Hematopoietic multipotent progenitor cell (in vitro differentiated cells): ENCODE measurements at places on chromosomes 13 and 19.

DNA sequence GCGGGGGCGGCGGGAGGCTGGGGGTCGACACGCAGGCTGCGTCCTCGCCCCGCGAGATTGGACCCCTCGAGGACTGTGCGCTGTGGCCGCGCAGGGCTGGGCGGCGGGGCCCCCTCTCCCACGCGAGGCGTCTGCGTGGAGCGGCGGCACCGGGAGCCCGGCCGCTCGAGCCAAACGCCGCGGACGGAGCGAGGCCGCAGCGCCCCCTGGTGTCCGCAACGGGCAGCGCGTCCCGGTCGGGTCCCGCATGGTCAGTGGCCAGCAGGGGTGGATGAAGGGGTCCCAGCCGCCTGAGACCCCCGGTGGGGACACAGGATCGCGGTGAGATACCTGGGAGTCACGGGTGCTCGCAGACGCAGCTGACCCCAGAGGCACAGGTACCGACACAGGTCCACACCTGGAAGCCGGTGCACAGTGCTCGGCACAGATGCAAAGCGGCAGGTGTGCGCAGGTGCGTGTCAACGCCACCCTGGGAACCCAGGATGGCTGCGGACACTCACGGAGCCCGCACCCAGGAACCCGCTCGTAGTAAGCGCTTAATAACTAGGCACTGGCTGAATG is 2.1 kb upstream of the CIRBP start:
- DNase-seq = peak; percentile 73

DNA sequence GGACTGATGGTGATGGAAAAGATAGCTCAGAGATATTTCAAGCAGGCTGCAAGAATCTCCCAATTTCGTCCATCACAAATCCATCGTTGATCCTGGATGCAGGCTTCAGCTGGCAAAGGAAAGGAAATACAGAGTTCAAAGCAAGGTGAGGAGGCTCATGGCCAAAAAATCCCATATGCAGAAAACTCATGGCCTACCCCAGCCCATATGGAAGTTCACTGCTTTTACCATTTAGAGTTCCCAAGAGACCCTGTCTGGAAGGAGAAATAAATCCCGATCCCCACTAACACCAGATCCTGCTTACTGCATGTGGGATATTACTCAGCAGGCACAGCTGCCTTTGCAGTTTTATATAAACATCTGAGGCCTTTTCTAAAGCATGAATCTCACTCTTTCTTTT is 412.9 kb upstream of the SPRY2 start:
- DNase-seq = no peak

DNA sequence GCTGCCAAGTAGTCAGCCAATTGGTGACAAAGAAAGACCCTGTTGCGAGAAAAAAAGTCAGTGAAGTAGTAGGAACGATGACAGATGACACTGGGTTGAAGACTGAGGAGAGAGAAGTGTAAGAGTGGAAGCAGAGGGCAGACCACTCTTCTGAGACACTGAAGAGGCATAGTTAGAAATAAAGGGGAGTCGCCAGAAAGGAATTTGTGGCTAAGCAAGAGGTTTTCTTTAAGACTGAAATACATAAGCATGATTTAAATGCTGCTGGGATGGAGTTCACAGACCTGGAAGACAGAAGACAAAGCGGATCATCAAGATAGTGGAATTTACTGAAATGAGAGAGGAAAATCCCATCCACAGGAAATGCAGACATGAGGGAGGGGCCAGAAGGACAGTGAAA is 56.2 kb upstream of the USPL1 start:
- DNase-seq = no peak

- no peak for DNase-seq
These were observed 70.4 kb downstream of the TSHZ3 start for GRCh38 chr19:31278555-31279435.

DNA sequence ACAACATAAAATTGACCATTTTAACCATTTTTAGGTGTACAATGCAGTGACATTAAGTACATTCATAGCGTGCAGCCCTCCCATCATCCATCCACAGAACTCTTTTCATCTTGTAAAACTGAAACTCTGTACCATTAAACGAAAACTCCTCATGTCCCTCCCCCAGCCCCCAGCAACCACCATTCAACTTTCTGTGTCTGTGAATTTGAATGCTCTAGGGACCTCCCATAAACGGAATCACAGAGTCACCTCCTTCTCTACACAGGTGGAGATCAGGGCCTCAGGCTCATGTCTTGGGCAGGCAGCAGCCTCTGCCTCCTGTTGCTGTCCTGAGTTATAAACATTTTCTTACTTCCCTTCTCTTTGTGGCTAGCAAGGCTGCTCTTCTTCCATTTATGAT is 7.3 kb upstream of the CCNE1 start:
- no peak for DNase-seq

DNA sequence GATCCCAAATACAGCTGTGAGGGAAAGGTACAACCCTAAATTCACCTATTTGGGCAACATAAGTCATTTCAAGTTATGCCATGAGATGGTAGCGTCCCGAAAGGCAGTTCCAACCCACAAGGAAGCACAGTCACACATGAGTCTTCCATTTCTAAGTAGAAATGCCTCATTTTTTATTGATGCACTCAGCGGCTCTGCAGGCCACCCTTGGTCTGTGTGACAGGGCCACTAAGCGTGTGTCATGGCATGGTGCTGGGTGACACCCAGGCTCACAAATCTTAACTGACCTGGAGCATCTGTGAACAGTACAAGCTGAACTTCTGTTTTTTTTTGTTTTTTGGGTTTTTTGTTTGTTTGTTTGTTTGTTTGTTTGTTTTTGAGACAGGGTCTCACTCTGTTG is 15.1 kb downstream of the RAB20 start:
- DNase-seq = no peak

DNA sequence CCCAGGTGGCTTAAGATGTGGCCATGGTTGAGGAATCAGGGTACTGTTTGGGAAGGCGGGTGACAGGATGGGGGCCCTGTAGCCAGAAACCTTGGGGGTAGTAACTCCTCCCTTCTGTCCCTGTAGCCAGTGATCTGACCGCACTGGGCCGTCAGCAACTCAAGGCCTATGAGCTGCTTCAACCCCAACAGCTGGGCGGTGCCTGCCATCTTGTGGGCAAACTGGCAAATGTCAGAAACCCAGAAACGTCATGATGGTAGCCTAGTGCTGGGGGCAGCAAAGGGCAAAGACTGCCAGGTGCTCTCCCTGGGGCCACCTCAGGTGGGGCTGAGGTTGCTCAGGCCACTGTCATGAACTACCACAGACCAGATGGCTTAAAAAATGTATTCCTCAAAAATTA is 3.5 kb downstream of the COPE start:
- peak; percentile 68 for DNase-seq

GRCh38 chr19:49059053-49059452 is 1.5 kb upstream of the CGB7 start:
- no peak for DNase-seq

DNA sequence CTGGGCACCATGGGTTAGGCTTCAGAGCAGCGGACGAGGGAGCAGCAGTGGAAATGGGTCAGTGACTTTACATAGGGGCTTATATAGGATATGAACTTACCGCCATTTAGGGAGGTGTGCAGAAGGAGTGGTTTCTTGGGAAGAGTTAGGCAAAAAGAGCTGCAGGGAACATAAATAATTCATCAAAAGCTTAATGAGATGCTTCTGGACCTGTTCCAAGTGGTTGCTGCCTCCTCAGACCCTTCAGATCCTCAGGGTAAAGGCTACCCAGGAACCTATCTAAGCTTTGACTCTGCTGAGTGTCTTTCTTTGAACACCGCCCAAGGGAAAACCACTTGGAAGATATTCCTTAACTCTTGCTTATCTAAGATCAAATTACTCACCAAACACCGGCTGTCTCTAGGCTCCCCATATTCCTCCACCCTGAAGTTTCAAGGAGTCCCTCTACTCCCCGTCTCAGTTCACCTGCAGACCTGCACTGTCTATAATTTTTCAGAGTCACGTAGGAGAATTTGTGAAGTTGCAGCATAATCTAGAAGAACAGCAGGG is at the start of gene IGFL4:
Gene IGFL4, minus strand, starts transcription at position 51 of the 549 bp plus-strand sequence. Its CDS starts 40 bp downstream, at position 11.
- no peak for DNase-seq

DNA sequence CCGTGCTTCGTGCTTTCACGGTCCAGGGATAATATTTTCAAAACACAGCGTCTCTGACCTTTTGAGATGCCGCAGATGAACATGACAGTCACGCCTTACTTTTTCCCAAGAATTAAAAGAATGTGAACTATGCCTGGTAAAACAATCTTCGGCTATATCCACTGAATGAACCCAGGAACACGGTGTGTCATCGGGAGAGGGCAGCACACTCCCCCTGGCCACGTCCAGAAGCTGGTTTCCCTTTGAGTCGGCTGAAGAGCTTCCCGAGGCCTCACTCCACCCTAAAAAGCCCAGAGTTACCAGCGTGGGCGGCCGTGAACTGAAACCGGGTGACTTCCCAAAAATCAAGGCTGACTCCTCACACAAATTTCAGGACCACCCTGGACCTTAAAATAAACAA is 22.9 kb upstream of the SHISA2 start:
- DNase-seq = no peak

DNA sequence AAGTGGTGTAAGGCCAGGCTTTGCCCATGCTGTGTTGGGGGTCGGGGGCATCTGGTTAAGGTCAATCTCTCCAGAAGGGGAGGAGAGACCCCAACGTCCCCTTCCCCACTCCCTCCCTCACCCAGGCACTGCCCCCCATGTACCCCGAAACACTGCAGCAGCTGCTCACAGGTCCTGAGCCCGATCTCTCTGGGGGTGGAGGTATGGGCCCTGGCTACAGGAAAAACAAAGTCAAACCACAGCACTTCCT is 10.2 kb downstream of the CAPN12 start:
- no peak for DNase-seq

DNA sequence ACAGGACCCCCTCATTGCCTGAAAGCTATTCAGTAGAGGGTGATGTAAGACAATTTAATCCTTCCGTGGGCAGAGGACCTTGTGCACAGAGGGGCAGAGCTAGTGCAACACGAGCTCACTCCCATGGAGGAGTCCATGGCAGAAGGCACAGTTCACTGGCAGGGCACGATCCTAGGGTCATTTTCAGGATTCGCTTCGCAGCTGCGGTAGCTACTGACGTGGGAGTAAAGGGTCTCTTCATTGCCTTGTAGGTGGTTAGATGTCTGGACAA is 207.8 kb downstream of the FOXO1 start:
- no peak for DNase-seq

- no peak for DNase-seq
These were observed 8.8 kb upstream of the GIPR start for GRCh38 chr19:45659096-45659729.

DNA sequence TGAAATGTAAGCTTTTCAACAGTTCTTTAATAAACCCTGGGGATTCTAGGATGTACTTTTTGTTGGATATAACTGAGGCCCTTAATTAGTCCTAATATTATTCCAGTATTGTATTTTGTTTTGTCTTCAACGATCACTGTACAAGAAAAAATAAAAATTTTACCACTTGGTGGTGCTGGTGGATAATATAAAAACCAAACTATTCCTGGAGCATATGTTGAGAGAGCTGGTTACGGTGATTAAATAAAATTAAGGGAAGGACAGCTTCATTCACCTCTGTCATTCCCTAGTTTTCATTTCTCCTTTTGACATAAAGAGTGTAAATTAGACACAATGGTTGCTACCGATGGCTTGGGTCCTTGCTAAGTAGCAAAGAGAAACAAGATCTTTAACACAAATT is 598.6 kb upstream of the PCDH20 start:
- DNase-seq = no peak

GRCh38 chr19:30565636-30566035 is 193.5 kb downstream of the ZNF536 start:
- no peak for DNase-seq

- no peak for DNase-seq
These were observed 176.2 kb downstream of the FOXO1 start for GRCh38 chr13:40490086-40490758.

DNA sequence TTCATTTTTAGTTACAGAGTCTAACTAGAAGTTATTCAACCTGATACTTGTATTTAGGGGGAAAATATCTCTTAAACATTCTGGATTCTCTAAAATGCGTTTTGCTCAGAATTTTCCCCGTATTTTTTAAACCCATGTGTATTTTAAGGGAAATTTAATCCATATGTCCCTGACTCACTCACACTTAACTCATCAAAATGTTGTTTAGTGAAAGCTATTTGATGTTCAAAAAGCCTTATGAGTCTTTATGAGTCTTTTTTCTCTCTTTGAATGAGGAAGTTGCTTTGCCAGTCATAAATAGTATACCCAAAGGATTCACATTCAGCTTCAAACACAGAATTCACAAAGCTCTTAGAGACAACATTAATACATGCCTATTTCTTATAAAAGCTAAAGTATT is 16.4 kb downstream of the MAB21L1 start:
- DNase-seq = no peak

DNA sequence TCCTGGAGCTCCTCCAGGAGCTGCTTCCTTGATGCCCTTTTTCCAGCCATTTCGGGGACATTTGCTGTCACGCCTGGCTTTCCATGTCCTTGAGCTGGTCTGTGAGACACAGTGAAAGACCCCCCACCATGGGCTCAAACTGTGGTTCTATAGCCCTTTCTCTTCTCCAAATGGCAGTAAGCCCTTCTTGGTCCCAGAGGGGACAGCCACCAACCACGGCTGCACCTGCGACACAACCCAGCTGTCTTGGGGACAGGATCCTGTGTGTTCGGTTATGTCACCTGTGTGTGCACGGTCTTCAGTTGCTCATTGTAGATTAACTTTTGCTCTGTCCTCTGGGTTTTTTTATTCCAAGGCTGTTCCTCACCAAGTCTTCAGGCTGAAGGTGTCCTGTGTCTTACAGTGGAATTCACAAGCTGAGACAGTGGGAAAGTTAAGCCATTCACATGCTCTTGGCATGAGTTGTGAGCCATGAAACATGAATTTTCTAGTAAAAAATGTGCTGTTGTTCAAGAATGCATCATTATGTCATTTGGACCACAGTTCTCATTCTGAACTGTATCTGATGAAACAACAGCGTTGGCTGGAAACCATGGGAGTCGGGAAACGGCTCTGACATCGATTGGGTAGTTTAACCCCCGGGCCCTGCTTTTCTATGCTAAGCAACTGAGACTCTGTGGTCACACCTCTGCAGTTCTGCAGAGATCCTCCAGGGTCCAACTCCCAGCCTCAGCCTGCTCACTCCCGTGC is 129.5 kb upstream of the MCF2L start:
- DNase-seq = no peak

DNA sequence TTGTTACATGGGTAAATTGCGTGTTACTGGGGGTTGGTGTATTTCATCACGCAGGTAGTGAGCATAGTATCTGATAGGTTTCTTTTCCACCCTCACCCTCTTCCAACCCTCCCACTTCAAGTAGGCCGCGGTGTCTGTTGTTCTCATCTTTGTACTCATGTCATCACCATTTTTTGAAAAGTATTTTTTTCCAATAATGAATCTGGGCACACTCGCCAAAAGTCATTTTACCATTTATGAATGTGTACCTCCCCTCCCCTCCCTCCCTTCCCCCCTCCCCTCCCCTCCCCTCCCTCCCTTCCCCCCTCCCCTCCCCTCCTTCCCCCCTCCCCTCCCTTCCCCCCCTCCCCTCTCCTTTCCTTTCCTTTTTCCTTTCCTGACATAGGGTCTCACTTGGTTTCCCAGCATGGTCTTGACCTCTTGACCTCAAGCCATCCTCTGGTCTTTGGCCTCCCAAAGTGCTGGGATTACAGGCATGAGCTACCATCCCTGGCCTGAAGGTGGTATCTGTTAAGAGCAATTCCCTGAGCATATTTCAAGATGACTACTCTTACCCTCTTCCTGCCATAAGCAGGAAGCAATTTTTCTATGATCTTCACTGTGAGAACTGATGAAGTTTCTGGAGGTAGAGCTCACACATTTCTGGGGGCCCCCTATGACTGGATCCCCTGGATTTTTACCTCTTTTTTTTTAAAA is 15.7 kb downstream of the ZNF627 start:
- DNase-seq = no peak

GRCh38 chr13:101346161-101346560 is 70.1 kb downstream of the NALCN start:
- no peak for DNase-seq

GRCh38 chr19:18044825-18045304 is 36.9 kb downstream of the ARRDC2 start:
- DNase-seq = peak; percentile 61
